ENCODE measurements at places on chromosomes 16 and 17.

GRCh38 chr16:54284931-54285413 lies 1.6 kb downstream of the IRX3 start:
- no peak for DNase-seq

GRCh38 chr16:5916711-5917191 lies 819.2 kb upstream of the EEF2KMT start:
- DNase-seq = no peak

DNA sequence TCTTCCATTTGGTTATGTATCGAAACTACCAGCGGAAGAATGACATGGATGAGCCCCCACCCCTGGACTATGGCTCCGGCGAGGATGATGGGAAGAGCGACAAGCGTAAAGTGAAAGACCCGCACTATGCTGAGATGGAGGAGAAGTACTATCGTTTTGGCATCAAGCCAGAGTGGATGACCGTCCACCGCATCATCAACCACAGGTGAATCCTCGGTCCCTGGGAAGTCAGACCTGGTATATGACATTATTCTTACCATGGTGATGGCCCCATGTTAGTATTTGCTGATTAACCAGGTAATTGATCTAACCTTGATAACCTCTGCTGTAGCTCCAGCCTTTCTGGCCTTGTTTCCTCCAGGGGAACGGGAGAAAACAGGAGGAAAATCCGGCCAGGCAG lies 8.5 kb downstream of the CHD3 start:
- no peak for DNase-seq

DNA sequence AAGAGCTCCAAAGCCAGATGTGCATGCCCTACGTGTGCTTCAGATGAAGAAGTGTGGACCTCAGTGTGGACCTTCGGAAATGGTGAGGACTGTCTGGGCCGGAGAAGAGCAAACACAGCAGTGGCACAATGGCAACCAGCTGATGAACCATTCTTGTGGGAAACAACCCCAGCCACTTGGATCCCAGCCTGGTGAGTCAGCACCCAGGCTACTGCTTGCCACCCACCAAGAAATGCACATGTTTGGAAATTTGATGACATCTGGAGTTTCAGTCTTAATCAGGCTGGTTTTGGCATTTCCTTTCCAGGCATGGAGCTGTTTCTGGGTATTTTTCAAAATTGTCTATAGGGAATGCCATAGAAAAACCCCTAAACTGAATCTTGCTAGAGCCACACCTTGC lies 42.7 kb downstream of the DYNLRB2 start:
- DNase-seq = peak; percentile 88

DNA sequence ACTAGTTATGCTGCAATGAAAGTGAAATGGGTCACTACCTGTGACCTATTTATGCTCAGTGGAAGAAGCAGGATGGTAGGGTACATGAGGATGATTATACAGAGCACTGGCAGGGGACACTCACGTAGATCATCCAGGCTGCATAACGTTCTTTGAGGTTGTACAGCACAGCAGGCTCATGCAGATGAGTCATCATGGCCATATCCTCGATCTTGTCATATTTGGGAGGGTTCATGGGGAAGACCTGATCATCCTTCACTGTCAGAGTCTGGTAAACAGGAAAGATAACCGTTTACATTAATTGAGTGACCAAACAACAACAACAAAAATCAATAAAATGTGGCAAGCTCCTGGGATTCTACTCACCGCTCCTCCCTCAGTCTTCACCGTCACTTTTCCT lies 2.1 kb downstream of the MYH2 start:
- DNase-seq = peak; percentile 27

DNA sequence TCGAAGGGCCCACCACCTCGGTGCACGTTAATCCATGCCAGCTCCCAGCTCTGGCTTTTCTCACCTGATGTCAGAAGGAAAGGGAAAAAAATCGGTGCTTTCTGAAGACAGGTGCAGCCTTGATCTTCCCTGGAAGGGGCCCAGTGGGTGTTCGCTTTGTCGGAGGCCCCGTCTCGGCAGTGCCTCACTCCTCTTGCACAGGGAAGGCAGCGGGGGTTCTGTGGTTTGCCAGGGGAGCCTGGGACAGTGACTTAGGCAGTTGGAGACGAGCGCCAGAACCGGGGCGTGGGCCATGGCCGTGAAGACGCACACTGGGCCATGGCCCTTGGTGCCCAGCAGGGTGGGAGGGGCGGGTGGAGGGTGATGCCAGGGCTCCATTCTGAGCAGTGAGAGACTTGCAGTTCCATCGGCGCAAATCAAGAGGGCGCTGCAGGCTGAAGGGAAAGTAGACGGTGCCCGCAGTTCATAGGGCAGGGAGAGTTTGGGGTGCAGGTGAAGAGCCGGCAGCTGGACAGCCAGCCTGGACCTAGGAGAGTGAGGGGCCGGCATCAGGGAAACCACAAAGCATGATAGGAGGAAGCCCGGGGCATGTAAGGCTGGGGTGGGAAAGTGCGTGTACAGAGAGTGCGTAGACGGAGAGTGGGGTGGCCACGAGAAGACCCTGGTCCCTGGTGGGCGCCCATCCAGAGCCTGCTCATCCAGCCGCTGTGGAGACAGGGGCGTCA lies 101.3 kb upstream of the CHMP6 start:
- no peak for DNase-seq

DNA sequence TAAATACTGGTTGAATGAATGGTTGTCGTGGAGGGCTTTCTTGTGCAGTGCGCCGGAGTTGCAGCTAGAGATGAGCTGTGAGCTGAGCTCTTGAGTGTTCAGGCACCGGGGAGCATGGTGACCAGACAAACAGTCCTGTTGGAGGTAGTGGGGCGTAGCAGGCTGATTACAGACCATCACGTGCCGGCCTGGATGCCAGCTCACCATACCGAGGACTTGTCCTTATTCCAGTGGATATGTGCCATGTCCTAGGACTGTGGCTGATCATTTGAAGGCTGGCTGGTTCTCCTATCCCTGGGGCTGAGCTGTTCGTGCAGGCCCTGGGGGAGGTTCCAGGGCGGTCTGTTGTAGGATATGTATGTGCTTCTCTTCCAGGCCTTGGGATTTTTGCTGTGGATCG lies 60.0 kb downstream of the ABCC1 start:
- DNase-seq = no peak

- DNase-seq = peak; percentile 61
Observed at GRCh38 chr17:39231591-39232551, 6.1 kb upstream of the STAC2 start.

Measured in EH (cell line).